ENCODE measurements at places on chromosomes 16 and 17.

GRCh38 chr16:74829637-74830036 lies 55.0 kb upstream of the FA2H start:
- DNase-seq, result no peak

- DNase-seq, result no peak
Observed at GRCh38 chr17:1192911-1193699, 13.3 kb upstream of the ABR start.

DNA sequence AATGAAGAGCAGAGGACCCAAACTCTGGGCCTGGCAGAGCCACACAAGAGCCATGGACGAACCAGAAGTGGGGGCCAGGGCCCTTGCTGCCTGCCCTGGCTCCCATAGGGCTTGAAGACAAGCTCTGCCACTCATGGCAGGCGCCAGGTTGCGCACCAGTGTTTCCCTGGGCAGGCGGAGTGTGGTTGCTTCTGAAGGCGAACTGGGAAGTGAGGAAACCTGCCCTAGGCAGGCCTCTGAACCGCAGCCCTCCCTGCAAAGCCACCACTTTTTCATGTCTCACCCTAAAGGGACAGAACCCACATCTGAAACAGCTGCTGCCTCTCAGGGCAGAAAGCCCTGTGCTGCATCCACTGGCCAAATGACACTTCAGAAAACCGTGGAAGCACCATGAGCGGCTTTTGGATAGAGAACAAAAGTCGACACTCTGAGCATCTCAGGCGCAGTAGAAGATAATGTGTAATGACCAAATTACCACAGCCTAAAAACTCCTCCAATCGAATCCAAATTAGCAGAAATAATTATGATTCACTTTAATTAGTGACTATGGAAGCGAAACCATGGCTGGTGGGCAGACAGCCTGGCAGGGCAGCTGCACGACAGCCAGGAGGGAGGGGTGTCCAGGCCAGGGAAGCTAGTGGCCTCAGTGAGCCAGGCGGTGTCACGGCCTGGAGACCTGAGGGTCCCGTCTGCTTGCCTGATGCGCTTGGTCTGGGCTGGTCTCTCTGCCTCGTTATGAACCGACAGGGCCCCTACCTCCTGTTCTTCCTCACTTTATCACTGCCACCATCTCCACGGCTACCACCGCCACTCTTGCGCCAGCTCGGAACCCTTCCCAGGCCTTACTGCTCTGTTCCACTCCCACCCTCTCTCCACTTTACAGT lies 59.1 kb downstream of the PRMT7 start:
- DNase-seq, result no peak

GRCh38 chr17:18236494-18236893 lies 11.1 kb downstream of the LLGL1 start:
- DNase-seq, result no peak

- no peak for DNase-seq
Observed at GRCh38 chr17:79870540-79870939, 31.3 kb upstream of the CBX4 start.

DNA sequence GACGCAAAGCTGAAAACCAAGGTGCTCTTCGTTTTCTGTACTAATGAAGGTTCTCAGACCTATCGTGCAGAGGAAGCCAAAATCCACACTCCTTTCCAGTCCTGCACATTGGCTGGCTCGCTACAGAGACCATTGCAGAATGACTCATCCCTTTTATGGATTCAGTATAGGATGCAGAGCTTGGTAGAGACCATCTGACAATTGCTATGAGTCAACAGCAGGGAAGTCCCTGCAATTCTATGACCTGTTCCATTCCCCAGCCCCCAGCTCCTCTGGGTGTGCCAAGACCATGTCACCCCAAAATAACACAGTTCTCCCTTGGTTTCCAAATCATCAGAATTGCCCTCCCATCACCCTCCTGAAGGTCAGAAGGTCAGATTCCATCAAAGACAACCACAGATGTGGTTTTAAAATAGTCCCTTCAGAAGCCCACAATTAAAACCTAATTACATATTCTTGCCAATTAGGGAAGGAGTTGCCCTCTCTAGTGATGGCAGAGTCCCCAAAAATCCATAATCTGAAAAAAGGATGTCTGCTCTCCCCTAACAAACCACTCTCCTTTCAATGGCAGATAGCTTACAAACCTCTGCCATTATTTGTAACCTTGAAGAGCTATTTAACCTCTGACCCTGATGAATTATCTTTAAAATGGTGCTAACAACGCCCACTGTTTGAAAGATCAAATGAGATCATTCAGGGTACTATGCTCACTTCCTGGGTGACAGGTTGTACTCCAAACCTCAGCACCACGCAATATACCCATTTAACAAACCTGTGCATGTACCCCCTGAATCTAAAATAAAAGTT lies 108.2 kb upstream of the RBBP6 start:
- no peak for DNase-seq

DNA sequence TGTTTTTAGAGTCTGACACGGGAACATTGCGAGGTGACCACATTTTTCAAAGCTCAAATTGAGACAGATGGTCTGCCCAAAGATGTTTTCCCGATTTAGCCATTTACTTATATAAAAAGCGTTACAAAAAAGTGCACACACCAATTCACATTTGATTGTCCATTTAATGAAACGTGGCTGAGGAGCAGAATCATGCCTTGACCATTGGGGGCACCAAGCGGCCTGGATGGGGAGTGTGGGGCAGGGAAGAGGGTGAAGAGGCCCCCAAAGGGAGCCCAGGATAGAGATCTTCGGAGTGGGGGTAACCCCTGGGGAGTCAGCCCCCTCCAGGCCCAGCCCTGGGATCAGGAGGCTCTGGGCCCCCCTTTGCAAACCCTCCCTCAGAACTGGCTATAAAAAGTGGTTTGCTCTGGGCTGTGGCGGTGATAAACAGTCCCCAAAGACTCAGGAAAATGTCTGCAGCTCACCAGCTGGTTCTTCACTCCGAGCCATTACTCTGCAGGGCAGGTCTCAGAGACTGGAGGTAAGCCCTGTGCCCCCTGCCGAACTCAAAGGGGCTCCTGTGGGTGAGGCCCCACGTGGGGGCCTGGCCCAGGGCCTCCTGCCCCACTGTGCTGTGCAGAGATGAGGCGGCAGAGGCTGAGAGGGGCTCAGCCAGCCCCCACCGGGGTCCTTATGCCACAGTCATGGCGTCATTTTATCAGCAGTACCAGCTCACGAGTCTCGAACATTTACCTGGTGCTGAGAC lies 105.9 kb upstream of the SEC14L1 start:
- DNase-seq, result no peak

- no peak for DNase-seq
Observed at GRCh38 chr16:78957317-78958100, 643.0 kb downstream of the MAF start.

GRCh38 chr17:17892731-17893130 lies 55.9 kb upstream of the SREBF1 start:
- no peak for DNase-seq

GRCh38 chr16:60731329-60732050 lies 1304.7 kb downstream of the CDH8 start:
- no peak for DNase-seq

- no peak for DNase-seq
Observed at GRCh38 chr16:14378689-14379467, 251.2 kb downstream of the PARN start.

DNA sequence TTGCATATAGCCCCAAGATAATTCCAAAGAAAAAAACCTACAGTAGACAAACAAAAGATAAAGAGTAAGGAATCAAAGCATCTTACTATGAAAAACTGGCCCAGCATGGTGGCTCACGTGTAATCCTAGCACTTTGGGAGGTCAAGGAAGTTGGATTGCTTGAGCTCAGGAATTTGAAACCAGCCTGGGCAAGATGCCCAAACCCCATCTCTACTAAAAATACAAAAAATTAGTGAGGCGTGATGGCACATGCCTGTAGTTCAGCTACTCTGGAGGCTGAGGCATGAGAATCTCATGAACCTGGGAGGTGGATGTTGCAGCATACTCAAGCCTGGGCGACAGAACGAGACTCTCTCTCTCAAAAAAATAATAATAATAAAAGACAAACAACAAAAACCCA lies 764.7 kb upstream of the KIF2B start:
- no peak for DNase-seq

DNA sequence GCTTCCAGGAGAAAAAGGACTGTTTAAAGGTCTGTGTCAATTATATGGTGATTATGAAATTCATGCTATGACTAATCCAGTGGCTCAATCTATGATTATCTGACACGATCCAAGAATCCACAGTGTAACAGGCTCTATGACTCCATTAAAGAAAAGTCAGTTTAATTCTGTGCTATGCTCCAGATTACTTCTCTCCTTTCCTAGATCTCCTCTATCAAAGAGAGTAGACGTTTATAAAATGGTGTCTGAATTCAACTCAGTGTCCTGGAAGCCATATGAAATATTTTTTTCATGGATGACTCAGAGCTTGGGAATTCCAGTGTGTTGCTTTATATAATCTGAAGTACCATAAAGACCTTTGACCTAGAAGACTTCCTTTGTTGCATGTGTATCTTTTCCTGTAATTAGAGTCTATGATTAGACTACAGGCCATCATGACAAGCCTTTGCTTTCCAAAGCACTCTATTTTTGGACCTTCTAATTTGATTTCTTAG lies 27.0 kb upstream of the NF1 start:
- DNase-seq, result no peak

DNA sequence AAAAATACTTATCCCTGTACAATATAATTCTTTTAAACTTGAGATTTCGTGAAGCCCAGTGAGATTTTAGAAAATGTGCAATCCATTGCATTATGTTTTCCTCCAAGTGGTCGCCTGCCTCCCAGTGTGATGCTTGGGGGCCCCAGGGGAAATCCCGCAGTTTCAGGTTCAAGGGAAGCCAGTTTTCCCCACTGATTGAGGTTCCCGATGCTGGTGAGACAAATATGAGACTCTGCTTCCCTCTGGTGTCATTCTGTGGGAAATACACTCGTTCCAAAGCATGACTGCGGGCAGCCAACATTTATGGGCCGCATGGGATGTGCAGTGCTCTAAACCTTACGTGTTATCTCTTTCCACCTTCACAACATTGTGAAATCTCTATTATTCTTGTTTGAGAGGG lies 200.8 kb downstream of the PRKCB start:
- no peak for DNase-seq

GRCh38 chr17:77068915-77069314 lies 71.9 kb upstream of the SEC14L1 start:
- no peak for DNase-seq

GRCh38 chr16:17287166-17287800 lies 183.5 kb downstream of the XYLT1 start:
- DNase-seq, result no peak

GRCh38 chr17:15886804-15887203 lies 58.1 kb upstream of the ADORA2B start:
- DNase-seq, result no peak

DNA sequence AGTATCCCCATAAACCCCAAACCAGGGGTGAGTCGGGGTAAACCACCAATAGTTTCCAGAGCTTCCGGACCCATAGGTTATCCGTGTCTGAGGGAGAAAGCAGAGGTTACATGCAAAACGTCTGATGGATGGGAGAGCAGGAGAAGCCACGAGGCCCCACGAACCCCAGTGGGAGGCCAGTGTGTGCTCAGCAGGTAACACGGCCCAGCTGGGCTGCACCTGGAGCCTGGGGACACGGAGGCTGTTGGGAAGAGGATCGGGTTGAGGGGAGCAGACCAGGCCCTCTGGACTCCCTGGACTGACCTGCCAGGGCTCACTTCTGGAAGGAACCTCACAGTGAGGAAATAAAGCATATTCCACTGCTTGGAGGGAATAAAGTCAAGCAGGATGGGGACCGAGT lies 78.1 kb downstream of the SEC14L1 start:
- no peak for DNase-seq

DNA sequence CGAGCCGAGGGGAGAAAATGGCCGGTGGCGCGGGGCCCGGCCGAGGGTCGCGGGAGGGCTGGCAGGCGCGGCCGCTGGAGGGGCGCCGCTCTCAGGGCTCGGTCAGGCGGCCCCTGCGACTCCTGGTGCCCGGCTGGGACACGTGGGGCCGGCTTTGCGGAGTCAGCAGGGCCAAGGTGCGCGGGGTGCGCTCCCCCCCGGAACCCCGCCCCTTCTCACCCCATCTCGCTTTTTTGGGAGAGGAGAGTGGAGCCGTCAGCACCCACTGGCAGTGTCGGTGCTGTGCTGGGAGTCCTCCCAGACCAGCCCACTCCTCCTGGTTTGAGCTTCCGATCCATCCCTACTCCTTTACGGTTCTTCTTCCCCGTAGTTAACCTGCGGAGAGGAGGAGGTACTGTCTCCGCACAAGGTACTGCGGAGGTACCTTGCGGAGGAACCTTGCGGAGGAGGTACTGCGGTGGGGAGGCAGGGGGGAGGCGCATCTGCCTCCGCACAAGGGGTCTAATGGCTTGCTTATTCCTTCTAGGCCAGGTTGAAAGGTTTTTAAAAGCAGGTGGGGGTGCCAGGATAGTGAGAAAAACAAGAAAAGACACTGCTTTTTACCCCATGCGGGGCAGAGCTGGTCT lies 19.1 kb upstream of the CBX8 start:
- DNase-seq, result no peak

GRCh38 chr16:83215406-83216001 lies 588.7 kb downstream of the CDH13 start:
- DNase-seq, result no peak

DNA sequence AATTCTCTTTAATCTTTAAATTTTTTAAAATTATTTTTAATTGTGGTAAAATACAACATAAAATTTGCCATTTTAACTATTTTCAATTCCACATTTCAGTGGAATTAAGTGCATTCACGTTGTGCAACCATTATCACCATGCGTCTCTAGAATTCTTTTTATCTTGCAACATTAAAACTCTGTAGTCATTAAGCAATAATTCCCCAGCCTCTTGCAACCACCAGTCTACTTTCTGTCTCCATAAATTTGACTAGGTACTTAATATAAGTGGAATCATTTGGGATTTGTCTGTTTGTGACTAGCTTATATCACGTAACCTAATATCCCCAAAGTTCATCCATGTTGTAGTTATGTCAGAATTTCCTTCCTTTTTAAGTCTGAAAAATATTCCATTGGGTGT lies 79.1 kb downstream of the TAOK1 start:
- no peak for DNase-seq

GRCh38 chr17:46911311-46911710 lies 11.6 kb upstream of the GOSR2 start:
- no peak for DNase-seq

GRCh38 chr17:40936437-40936971 lies 942 bp downstream of the KRT23 start:
- DNase-seq, result no peak

DNA sequence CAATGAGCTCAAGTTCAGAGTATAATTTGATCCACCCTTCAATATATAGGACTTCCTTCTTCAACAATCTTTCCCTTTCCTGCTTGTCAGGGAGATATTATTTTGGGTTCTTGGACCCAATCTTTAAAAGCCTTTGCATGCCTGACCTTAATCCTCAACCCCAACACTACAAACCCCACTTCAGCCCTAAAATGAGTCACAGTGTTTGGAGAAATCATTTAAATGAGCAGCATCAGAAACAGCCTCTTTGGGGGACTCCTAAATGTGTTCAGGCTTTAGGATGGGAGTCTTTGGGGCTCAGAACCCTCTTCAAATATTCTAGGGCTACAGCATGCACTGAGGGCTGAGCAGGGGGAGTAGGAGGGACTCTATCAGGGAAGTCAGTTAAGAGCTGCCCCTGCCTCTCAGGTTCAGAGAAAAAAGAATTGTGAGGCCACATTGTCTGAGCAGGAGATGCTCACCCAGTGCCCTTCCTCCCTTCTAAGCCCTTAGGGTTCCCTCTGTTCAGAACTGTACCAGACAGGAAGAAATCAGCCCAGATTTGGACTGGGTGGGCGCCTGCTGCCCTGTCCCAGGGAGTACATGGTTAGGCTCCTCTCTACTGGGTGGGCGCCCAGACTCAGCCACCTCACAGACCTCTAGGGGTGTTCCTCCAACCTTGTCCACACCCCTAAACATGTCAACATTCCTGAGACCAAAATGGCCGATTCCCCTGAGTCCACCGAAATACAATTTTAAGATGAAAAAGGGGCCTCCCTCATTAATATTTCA lies 5.0 kb downstream of the NEUROD2 start:
- DNase-seq, result no peak
